ENCODE measurements at places on chromosomes 5 and 9.

DNA sequence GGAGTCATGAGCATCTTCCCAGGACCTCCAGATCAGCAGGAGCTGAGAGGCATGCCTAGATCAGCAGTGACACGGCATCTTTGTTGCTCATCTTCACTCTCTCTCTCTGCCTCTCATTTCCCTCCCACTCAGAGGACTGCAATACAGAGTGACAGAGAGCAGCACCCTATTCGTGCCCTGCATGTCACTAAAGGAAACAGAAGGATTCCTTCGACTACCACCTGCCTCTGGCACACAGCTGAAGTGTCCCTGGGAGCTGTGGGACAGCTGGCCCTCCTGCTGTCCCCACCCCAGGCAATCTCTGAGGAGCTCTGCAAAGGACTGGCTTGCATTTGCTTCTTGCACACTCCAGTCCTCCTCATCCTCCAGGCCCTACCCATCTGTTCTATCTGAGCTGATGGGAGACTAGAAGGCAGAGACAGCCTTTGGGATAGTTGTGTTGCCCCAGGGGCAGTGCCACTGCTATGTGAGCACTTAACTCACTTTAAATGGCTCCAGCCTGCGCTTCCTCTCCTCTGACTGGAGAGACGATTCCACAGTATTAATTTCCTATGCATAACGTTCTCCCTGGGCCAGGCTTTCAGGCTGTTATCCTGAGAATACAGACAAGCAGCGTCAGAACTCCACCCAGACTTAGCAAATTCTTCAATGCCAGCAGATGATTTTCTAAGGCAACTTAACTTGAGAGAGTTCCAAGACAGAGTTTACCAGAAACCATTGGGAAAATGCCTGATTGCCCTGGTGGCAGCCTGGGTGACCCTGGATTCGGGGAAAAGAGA lies 167.6 kb upstream of the MAP1B start:
- DNase-seq, result no peak

- DNase-seq, result no peak
These were observed 122.1 kb downstream of the EBF1 start for GRCh38 chr5:158977642-158978041.

DNA sequence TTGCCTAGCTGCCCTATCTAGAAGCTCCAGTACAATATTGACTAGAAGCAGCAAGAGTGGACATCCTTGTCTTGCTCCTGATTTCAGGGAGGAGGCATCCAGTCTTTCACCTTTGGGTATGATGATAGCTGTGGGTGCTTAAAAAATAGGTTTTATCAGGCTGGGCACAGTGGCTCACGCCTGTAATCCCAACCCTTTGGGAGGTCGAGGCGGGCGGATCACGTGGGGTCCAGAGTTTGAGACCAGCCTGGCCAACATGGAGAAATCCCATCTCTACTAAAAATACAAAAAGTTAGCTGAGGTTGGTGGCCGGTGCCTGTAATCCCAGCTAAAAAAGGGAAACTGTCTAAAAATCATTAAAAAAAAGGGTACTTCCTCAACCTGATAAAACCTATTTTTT lies 2.0 kb upstream of the CAMSAP1 start:
- no peak for DNase-seq

DNA sequence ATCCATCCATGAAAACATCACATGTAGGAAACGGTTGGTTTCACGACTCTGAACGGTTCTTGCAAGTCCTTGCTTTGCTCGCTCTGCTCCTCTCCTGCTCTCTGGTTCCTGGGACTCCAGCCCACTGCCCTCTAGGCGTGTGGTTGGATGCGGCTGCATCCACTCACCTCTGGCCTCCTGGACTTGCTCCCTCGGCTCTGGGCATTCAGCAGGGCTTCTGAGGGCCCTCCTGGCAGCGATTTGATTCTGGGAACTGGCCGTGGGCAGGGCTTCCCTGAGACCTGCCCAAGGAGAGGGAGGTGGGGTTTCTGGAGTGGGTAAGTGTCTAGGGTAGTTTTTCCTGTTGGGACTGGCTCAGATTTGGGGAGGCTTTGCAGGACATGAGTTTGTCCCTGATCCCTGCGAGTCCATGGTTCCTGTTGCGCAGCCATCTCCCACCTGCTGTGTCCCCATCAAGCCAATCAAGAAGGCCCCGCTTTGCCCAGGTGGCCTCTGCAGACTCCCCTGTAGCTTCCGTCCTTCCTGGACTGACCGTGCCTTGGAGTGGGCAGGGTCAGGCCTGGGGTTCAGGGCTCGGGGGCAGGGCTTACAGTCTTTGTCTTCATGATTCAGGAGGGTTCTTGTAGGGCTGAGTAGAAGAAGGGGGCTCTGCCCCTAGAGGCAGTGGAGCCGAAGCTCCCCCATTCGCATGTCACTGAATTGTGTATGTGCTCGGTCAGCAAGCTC lies 192.3 kb downstream of the CACNA1B start:
- no peak for DNase-seq

- no peak for DNase-seq
These were observed 75.8 kb downstream of the ARHGAP26 start for GRCh38 chr5:142845954-142846398.

DNA sequence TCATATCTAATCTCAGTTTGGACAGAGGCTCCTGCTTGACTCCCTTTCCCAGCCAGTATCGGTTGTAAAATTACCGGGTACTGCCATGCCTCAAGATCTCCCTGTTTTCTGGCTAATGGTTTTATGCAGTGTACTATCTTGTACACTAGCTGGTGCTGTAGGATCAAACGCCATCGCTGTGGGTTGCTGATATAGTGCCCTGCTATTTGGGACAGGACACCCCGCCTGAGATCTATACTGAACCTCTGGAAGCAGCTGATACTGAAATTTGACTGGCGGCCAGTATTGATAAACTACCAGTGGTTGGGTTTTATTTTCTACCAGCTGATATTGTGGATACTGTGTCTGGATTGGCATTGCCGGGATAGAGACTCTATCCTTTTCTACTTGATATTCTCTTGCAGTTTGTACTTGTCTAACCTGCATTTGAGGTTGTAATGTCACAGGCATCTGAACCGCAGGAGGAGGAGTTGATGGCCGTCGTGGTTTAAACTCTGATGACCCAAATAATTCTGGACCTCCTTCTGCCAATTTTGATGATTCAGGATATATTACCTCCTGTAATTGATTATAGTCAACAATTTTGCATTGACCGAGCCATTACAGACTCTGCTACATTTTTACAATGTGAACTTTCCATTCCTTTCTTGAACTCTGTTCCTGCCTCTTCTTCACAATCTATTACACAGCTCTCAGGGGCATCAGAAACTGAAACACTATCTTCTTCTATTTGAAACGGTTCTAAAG lies 112.5 kb upstream of the LARP1 start:
- no peak for DNase-seq

GRCh38 chr9:86778761-86779160 lies 168.5 kb downstream of the GAS1 start:
- DNase-seq, result no peak

DNA sequence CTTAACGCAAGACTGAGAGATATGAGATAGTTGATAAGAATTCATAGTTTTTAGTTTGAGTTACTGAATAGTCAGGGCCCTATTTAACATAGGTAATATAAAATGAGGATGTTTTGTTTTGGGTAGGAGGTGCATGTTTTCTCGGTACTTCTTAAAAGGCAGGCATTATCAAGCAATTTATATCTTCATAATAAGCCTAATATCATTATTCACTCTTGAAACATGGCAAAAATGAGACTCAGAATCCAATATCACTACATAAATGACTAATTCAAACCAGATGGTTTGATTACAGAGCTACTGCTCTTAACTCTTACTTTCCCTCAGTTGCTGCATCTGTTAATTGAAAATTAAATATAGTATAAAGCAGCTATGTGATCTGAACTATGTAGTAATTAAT lies 2038.7 kb downstream of the EFNA5 start:
- DNase-seq, result no peak

- DNase-seq, result peak; percentile 54
These were observed at the start of gene TRAF1 for GRCh38 chr9:120926397-120926928. Gene TRAF1 (minus strand): TSS chr9:120926796. CDS start chr9:120926075, 721 bp downstream.

DNA sequence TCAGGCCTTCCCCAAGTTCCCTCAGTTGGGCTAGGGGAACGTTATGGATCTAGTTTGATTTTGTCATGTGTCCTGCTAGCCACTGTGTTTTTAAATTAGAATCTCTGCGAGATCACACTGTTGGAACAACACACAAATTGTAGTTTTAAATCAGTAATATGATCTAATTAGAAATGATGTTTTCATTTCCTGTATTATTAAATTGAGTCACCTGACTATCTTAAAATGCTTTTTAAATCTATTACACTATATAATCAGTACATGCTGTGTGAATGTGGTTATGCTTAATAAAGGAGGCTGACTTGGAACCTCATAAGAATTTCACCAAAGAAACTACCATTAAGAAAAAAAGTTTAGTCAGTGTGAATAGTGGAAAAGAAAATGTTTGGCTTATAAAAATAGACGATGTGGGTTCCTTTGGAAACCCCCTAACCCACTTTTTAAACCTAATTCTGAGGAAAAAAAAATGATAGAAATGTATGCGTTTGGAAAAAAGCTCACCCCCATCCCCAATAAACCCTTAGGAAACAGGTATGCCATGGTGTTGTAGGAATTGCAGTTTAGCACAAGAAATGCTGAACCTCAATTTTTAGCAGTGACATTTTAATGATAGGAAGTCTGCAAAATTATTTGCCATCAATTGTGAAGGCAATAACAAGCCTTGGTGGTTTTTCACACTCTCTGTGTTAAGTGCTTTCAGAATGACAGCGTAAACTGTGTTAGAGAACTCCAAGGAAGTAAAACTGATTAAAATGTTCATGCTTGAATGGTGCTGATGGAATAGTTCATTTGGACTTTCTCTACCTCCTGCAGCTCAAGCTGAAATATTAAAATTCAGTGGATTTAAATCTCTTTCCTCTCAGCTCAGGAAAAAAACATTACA lies 59.0 kb downstream of the TLE4 start:
- DNase-seq, result no peak

DNA sequence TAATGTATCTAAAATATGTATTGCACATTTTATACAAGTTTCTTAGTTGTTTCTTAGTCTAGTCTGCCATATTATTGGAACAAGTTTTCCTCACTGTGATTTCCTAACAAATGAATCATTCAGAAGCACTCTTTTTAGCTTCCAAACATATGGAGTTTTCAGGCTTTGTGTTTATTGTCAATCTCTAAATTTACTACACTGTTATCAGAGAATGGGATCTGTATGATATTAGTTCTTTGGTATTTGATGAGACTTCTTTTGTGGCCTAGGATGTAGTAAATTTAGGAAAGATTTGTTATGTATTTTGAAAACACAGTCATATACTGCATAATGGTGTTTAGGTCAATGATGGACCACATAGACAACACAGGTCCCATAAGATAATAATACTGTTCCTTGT lies 25.7 kb downstream of the SREK1IP1 start:
- no peak for DNase-seq

- DNase-seq, result no peak
These were observed 15.6 kb downstream of the TICAM2 start for GRCh38 chr5:115586525-115587146.

GRCh38 chr9:37904445-37905130 lies 661 bp upstream of the SLC25A51 start:
- no peak for DNase-seq

GRCh38 chr9:133100506-133101355 lies 20.3 kb downstream of the RALGDS start:
- no peak for DNase-seq

GRCh38 chr9:68894502-68894901 lies 119.4 kb downstream of the PRKACG start:
- DNase-seq, result no peak

DNA sequence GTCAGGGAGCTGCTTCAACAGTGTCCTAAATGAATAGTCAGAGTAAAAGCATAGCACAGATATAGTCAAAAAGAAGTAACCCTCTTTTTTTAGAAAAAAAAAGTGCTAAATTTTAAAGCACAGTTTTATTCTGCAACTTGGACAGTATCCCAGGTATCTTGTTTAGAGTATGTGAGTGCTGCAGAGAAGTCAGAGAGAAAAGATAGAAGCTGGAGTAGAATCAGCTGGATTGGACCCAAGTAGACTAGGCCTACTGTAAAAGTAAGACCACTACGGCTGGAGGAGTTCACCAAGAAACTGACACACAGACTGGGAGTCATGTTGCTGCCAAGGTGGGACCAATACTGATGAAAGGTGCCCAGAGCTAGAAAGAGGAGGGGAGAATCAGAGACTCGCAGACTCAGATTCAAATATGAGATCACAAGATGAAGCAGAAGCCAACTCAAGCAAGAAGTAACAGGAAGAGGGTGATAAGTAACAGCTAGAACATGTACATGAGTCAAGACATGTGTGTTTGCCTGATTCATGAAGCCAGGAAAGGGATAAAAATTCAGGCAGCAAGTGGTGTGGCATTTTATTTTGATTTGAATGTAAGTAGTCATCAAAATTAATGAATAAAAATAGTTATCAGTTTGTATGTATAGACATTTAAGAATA lies 25.6 kb upstream of the TUSC1 start:
- DNase-seq, result no peak

DNA sequence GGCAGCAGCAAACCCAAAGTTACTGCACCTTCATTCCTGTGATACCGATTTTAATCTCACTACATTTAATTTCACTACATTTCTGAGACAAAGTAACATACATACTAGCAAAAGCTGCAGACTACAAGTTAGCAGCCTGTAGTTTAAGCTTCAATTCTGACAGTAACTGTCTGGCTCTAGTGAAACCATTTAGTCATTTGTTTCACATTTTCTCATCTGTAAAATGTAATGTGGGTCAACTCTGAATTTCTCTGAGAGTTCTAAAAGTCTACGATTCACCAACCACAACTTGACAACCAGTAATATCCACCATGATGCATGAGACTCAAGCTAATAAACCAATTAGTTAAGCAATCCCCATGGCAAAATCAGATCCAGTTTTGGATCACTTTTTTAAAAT lies 408.9 kb downstream of the PDE4D start:
- no peak for DNase-seq

DNA sequence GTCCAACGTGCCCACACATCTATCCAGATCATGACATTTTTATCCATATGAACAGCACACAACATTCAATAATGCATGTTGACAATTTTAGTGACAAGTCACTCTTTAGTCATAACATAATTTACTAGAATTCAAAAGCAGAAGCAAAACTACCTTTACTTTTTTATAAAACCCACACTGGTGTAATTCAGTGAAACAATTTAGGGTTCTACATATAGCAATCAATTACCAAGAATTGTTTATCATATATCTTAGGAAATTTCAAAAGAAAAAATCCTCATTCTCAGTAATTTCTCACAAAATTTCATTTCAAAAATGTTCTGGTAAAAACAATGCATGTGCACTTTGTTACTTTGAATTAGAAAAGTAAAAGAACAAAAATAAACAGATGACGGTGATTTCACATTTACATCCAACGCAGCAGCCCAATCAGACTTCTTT lies 12.6 kb downstream of the AUH start:
- no peak for DNase-seq

- no peak for DNase-seq
These were observed 125.1 kb upstream of the SGCD start for GRCh38 chr5:156201788-156202403.

Measured in CD4-positive, alpha-beta T cell treated with Interleukin-15 for 1 hour (primary cell).